ENCODE measurements at places on chromosomes 1 and 21. TPM values are rescaled to one million over a fixed set of nuclear protein-coding genes. Genes with fewer than 3 reads are reported as not detected.

DNA sequence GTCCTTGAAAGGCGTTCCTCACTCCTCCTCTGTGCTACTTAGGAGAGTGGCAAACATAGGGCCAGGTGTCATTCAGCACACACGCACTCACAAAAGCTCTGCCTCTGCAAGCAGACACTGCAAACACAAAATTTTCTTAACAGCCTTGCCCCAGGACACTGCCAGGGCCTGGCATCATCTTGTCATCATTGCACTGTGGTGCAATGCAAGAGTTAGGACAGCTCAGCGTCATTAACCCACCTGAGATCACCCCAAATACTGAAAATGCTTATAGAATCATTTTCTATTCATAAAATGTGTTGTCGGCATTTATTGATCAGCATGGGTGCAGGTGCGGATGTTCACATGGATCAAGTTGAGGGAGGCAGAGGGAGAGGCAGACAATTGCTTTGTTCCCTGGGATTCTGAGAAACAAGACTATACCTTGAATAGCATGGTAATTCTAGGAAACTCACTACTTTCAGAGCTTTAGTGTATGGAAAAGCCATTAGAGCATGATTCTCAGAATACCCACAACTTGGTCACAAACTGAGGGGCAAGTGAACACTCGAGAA lies 3.0 kb downstream of the ADAM30 start:
- no peaks in the 10 kb centered on the region for H3K36me3 ChIP-seq
- H3K4me1 ChIP-seq, result no peaks in the 10 kb centered on the region
- H3K4me3 ChIP-seq, result no peak overlapping the region
- DNase-seq, result no peak

- H3K4me3 ChIP-seq, result no peak overlapping the region
- no peak for DNase-seq
- no peaks in the 10 kb centered on the region for H3K27me3 ChIP-seq
- H3K4me1 ChIP-seq, result no peaks in the 10 kb centered on the region
Observed at GRCh38 chr1:44254392-44254910, 41.2 kb downstream of the DMAP1 start.

DNA sequence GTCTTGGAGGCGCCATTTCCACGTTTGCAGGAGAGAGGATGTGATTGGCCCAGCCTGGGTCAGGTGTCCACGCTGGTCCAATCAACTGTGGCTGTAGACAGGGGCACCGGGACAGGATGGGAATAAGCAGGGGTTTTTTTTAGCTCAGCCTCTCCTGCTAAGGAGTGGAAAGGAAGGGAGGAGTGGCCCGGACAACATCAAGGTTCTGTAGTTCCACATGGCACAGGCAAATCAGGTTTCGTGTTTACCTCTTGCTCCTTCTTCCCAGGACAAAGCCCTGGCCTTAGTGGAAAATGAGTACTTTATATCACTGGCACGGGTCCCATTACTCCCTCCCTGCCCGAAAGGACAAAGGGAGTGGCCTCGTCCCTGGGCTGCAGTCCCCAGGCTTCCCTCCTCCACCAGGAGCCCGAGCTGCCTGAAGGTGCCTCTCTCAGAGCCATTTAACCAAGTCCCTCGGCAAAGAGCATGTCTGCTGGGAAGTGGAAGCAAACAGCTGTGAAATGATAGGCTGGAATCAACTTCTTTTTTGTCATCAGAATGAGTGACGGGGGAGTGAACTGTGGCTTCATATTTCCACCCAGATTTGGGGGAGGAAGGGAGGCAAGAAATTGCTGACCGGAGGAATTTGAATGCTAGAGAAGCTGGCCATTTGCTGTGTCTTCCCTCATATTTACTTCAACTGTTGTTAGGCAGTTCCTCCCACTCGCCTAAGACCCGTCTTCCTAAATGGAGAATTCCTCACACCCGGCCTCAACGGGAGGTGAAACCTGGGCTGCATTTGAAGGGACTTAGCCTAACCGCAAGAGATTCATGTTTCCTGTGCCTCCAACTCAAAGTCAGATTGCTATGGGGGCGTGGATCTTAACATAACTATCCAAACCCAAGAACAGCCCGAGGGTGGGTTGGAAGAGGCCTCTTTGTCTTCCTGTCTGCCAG lies 84.9 kb upstream of the SLC44A3 start:
- H3K36me3 ChIP-seq, result no peaks in the 10 kb centered on the region
- H3K27me3 ChIP-seq, result no peaks in the 10 kb centered on the region
- H3K27ac ChIP-seq, result peak overlapping the region; percentile 30
- H3K4me3 ChIP-seq, result no peak overlapping the region
- no peaks in the 10 kb centered on the region for H3K4me1 ChIP-seq

DNA sequence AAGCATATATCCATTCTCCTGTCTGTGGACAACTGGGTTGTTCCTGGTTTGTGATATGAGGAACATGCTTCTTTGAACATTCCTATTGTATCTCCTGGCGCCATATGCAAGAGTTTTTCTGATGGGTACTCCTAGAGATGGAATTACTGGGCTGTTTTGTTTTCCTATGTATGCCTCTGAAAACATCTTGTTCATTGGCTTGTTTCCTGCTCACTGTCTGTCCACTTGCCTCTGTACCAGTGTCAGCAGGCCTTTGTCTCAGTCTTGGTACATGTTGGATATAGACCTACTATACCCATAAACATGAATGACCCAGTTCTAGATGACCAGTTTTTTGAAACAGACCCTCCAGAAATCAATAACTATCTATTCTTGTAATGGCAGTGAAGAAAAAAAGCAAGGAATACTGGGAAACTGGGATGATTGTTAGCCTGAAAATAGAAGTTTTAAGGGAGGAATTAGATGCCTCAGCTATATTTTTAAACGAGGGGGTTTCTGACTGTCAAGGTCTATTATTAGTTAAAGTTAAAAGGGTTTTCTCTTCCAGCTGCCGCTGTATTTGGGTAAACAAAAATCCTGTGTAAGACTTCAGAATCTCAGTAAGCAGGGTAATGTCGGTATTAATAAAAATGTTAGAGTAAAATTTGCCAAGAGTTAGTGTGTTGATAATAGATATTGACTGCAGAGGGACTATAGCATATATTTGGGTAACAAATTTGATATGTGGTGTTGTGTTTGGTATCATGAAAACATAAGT lies 103.6 kb downstream of the RYR2 start:
- H3K4me1 ChIP-seq, result no peaks in the 10 kb centered on the region
- H3K36me3 ChIP-seq, result no peaks in the 10 kb centered on the region
- DNase-seq, result no peak
- no peak overlapping the region for H3K4me3 ChIP-seq
- H3K27ac ChIP-seq, result no peak overlapping the region
- H3K27me3 ChIP-seq, result no peaks in the 10 kb centered on the region

DNA sequence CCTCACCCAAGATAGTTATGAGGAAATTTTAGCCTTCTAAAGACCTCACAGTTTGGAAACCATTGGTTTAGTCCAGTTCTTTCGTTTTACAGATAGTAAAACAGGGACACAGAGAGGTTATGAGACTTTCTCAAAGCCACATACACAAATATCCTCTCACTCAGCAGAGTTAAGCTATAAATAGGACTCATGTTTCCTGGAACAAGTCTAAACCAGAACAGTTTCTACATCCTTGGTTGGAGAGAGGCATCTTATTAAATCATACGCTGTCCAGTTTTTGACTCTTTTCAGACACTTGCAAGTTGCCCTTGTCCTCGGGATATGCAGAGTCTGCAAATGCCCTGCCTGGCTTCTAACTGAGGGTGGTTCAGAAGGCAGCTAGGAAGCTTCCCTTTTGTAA lies 462.1 kb upstream of the DEPDC1 start:
- H3K4me1 ChIP-seq, result no peaks in the 10 kb centered on the region
- H3K27ac ChIP-seq, result no peak overlapping the region
- no peak overlapping the region for H3K4me3 ChIP-seq
- no peak for DNase-seq
- no peaks in the 10 kb centered on the region for H3K27me3 ChIP-seq

GRCh38 chr1:30986755-30987154 lies 78.2 kb upstream of the SDC3 start:
- peaks cover 9% of the 10 kb centered on the region for H3K36me3 ChIP-seq
- H3K4me3 ChIP-seq, result no peak overlapping the region
- H3K4me1 ChIP-seq, result peaks cover 96% of the 10 kb centered on the region
- peak overlapping the region; percentile 38 for H3K27ac ChIP-seq
- no peaks in the 10 kb centered on the region for H3K27me3 ChIP-seq

GRCh38 chr1:183816110-183816509 lies 11.2 kb downstream of the RGL1 start:
- no peaks in the 10 kb centered on the region for H3K36me3 ChIP-seq
- H3K4me1 ChIP-seq, result peaks cover 12% of the 10 kb centered on the region

- no peak overlapping the region for H3K27ac ChIP-seq
- H3K4me3 ChIP-seq, result no peak overlapping the region
- no peaks in the 10 kb centered on the region for H3K4me1 ChIP-seq
- no peak for DNase-seq
- H3K27me3 ChIP-seq, result no peaks in the 10 kb centered on the region
Observed at GRCh38 chr1:157403203-157403602, 149.1 kb downstream of the FCRL5 start.

NR5A2 gene
- 1.2 TPM for total RNA-seq

GRCh38 chr1:26009796-26010447 lies 11.7 kb upstream of the EXTL1 start:
- no peaks in the 10 kb centered on the region for H3K36me3 ChIP-seq
- no peak overlapping the region for H3K27ac ChIP-seq
- H3K27me3 ChIP-seq, result no peaks in the 10 kb centered on the region
- DNase-seq, result no peak

GRCh38 chr1:183932412-183932811 lies 105.1 kb downstream of the COLGALT2 start:
- H3K36me3 ChIP-seq, result no peaks in the 10 kb centered on the region
- peak overlapping the region; percentile 30 for H3K4me3 ChIP-seq
- H3K4me1 ChIP-seq, result peaks cover 8% of the 10 kb centered on the region

PLXNA2 gene
- 21.3 TPM for total RNA-seq

DNA sequence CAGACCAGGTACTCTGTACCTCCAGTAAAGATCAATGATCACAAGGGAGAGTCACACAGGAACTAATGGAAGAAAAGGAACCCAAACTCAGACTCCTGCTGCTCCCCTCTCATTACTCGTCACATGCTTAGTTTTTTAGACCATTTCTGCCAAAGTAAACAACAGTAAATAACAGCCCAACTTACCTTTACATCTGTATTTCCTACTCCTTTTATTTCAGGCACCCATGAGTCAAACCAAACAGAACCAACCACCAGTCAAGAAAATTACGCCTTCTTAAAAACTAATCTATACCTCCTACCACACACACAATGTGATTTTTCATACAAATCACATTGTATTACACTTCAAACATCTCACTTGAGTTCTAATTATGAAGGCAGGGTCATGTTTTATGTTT lies 61.4 kb upstream of the HTR1D start:
- DNase-seq, result no peak
- no peaks in the 10 kb centered on the region for H3K27me3 ChIP-seq
- no peak overlapping the region for H3K27ac ChIP-seq
- H3K36me3 ChIP-seq, result no peaks in the 10 kb centered on the region

ARMH1 gene
- total RNA-seq, result 0.82 TPM

- peaks cover 45% of the 10 kb centered on the region for H3K4me1 ChIP-seq
- DNase-seq, result peak; percentile 62
- peak overlapping the region; percentile 29 for H3K4me3 ChIP-seq
- peak overlapping the region; percentile 98 for H3K27ac ChIP-seq
- H3K27me3 ChIP-seq, result no peaks in the 10 kb centered on the region
Observed at GRCh38 chr1:117093091-117093534, 28.4 kb downstream of the TRIM45 start.

- no peaks in the 10 kb centered on the region for H3K36me3 ChIP-seq
- no peak overlapping the region for H3K27ac ChIP-seq
- DNase-seq, result no peak
- no peaks in the 10 kb centered on the region for H3K4me1 ChIP-seq
Observed at GRCh38 chr1:157418231-157418630, 134.1 kb downstream of the FCRL5 start.

- H3K27me3 ChIP-seq, result no peaks in the 10 kb centered on the region
- H3K4me3 ChIP-seq, result no peak overlapping the region
- no peaks in the 10 kb centered on the region for H3K36me3 ChIP-seq
- H3K27ac ChIP-seq, result peak overlapping the region; percentile 23
Observed at GRCh38 chr1:8122477-8123407, 96.6 kb upstream of the ERRFI1 start.

GRCh38 chr1:3610527-3611169 lies 660 bp downstream of the MEGF6 start:
- peaks cover 7% of the 10 kb centered on the region for H3K4me1 ChIP-seq
- no peak overlapping the region for H3K27ac ChIP-seq
- no peaks in the 10 kb centered on the region for H3K27me3 ChIP-seq
- no peaks in the 10 kb centered on the region for H3K36me3 ChIP-seq
